DMS 273 treated with DMSO at 0.1 percent for 48 hours (cell line): ENCODE measurements at places on chromosomes 7 and 10.

GRCh38 chr10:63384001-63384400 is 81.8 kb downstream of the JMJD1C start:
- DNase-seq, result no peak

DNA sequence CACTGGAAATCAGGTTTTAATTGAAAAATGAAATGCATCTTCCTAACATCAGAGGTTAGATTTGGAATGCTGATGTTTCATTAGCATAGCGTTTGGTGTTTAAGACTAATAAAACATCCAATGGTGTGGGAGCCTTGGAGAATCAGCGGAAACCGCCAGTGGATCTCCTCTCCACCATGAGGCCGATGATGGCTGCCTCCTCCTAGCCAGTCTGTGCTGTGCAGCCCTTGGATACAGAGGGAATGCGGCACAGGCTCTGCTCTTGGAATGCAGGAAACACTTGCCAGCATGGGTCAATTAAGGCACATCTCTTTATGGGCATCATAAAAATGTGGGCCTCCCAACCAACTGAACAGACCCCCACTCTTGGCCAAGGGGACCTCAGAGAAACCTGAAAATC is 259.9 kb downstream of the GLRX3 start:
- no peak for DNase-seq

GRCh38 chr7:123437447-123437995 is 96.9 kb downstream of the IQUB start:
- DNase-seq, result no peak

- DNase-seq, result peak; percentile 17
Measured at GRCh38 chr7:43646603-43647338, 63.9 kb downstream of the STK17A start.

GRCh38 chr7:99514050-99514449 is 9.6 kb downstream of the ZKSCAN5 start:
- no peak for DNase-seq

DNA sequence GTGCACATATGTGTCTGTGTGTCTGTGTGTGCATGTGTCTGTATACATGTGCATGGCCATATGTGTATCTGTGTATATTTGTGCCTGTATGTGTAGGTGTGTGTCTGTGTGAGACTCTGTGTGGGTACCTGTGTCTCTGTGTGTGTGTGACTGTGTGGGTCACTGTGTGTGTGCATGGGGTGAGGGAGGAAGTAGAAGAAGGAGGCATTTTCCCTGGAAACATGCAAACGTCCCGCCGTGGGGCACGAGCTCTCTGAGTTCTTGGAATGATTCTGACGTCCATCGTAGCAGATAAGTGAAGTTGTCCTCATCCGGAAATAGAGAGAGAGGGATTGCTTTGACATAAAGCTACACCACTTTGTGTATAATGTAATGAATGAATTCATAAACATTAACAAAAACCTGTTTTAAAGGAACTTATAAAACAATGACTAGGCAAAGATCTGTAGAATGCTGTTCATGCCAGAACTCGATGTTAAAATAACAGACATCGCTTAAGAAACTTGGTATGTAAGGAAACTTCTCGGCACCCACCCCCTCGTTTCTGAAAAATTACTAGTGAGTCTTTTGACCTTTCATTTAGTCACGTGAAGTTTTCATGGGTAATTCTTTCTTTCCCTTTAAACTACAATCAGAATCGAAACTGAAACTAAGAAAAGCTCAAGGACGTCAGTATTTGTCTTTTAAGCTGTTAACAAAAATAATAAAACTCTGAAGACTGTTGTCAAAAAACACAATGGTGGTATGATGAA is 43.6 kb upstream of the KLF6 start:
- no peak for DNase-seq
